Pancreas (tissue), 10 donors: ENCODE measurements at places on chromosomes 13 and 19. TPM values are rescaled to one million over a fixed set of nuclear protein-coding genes. Genes with fewer than 3 reads are reported as not detected.

DNA sequence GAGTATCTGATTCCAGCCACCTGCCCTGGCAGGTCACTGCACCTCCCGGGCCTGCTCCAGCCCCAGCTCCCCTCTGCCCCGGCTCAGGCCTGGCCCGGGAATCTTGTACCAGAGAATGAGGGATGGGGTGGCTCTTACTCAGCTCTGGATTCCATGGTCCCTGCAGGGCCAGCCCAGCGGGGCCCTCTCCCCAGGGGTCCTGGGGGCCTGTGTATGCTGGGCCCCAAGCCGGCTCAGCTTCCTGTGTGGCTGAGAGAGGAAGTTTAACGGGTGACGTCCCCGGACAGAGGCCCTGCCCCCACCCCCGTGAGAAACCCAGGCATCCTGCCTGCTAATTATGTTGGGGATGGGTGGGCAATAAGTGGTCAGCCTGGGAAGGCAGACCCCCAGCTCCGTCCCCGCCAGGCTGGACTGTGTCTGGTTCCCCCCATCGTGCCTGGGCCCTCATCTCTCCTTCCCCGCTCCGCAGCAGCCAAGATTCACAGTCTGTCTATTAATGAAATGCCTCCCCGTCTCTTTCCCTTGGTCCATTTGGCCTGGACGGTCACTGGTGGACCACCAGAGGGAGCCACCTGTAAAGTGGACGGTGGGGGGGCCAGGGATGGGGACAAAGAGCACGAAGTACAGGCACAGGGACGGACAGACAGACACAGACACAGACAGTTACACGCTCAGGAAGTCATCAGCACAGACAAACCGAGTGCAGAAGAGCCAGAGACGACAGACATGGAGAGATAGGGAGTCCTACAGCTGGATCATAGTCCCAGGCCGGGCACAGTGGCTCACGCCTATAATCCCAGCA lies at the start of gene DENND1C:
DENND1C (minus strand) TSS at position 247 of the 802 bp plus-strand sequence; CDS start at position 155, 92 bp downstream.
- no peaks in the 10 kb centered on the region for H3K27me3 ChIP-seq
- H3K27ac ChIP-seq, result no peak within 1 kb of the TSS
- DNase-seq, result no peak

DNA sequence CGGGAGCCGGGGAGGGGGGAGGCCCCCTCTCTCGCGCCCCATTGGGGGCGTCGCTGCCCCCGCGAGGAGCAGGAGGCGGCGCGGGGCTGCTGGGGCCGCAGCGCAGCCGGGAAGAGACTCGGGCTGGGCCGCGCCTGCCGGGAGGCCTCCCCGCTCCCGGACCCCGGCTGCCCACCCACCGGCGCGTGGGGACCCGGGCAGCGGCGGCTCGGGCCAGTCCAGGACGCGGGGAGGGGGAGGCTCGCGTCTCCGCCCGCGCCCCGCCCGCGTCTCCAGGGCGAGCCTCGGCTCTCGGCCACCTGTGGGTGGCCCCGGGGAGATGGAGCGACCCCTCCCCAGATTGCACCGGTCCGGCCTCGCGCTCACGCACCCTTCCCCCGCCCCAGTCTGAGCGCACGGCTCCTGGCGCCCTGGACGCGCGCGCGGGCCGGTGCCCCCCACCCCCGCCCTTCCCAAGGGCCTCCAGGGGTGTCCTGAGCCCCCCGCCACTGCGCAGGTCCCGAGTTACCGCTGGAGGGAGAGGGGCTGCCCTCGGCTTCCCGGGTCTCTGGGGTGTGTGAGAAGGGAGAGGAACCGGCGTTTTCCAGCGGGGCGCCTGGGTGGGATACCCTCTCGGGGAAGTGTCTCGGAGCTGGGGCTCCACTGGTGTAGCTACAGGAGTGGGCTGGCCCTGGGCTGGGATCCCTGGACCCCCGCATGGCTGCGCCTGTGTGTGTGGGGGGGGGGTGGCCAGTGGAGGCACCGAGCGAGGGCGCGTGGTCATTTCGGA lies 645 bp downstream of the PALM start:
- H3K27me3 ChIP-seq, result no peaks in the 10 kb centered on the region
- H3K4me3 ChIP-seq, result peak overlapping the region; percentile 43
- H3K4me1 ChIP-seq, result no peaks in the 10 kb centered on the region
- no peak overlapping the region for H3K27ac ChIP-seq
- DNase-seq, result no peak
- H3K36me3 ChIP-seq, result no peaks in the 10 kb centered on the region

DNA sequence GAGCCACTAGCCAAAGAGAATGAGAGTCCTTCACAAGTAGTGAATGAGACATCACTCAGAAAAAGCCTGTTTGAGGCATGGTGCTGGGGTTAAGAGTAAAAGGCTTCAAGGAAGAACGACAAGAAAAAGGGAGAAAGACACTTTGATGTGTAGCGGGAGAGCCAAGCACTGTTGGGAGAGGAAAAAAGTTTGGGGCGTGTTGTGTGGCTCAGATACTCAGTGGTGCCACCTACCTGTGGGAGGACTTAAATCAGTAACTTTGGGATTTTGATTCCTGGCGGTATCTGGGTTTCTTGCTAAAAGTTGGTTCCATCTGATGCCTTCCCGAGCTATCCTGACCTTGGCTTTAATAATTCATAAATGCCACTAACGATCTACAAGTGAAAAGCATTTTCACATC lies 12.3 kb downstream of the ELSPBP1 start:
- H3K27me3 ChIP-seq, result no peaks in the 10 kb centered on the region
- H3K4me3 ChIP-seq, result no peak overlapping the region
- no peaks in the 10 kb centered on the region for H3K4me1 ChIP-seq
- H3K36me3 ChIP-seq, result no peaks in the 10 kb centered on the region
- no peak overlapping the region for H3K27ac ChIP-seq
- DNase-seq, result no peak

GRCh38 chr13:25722893-25723292 lies 328.9 kb downstream of the SHISA2 start:
- no peak for DNase-seq
- H3K27ac ChIP-seq, result no peak overlapping the region
- H3K27me3 ChIP-seq, result no peaks in the 10 kb centered on the region
- H3K4me3 ChIP-seq, result no peak overlapping the region
- H3K4me1 ChIP-seq, result no peaks in the 10 kb centered on the region

DNA sequence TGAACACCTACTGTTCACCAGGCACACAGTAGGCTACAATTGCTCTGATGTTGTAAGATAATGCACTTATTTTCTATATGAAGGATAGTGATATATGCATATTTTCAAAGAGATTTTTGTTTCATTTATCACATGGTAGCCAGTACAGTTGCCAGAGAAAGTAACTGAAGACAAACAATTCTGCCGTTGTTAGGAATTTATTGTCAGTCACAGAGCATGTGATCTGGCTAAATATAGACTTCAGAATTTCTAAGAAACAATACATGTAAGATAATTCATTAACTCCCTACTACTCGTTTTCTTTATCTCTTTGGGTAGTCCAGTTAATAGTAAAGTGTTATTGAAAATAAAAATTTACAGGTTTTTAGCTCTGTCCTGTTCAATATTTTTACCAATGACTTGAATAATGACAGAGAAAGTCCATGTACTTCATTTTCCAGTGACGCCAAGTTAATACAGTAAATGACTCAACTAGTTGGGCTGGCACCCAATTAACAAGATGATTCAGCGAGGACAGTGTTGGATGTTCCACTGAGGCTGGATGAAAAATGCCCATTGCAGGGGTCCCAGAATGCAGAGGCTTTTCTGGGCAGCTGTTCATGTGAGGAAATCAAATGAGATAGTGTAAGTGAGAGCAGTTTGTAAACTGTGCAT lies 35.6 kb downstream of the GJA3 start:
- no peak overlapping the region for H3K27ac ChIP-seq
- H3K4me1 ChIP-seq, result no peaks in the 10 kb centered on the region
- no peak overlapping the region for H3K4me3 ChIP-seq
- DNase-seq, result no peak
- H3K36me3 ChIP-seq, result no peaks in the 10 kb centered on the region
- no peaks in the 10 kb centered on the region for H3K27me3 ChIP-seq

- H3K27ac ChIP-seq, result no peak overlapping the region
- H3K27me3 ChIP-seq, result no peaks in the 10 kb centered on the region
- no peak for DNase-seq
- H3K36me3 ChIP-seq, result no peaks in the 10 kb centered on the region
- no peak overlapping the region for H3K4me3 ChIP-seq
- no peaks in the 10 kb centered on the region for H3K4me1 ChIP-seq
Measured at GRCh38 chr19:7961920-7962626, 18.6 kb upstream of the TIMM44 start.

- peak overlapping the region; percentile 83 for H3K4me3 ChIP-seq
- H3K4me1 ChIP-seq, result peaks cover 8% of the 10 kb centered on the region
- H3K27me3 ChIP-seq, result no peaks in the 10 kb centered on the region
Measured at GRCh38 chr13:112690283-112690929, 568 bp downstream of the ATP11A start.

GRCh38 chr13:87384099-87384498 lies 287.1 kb upstream of the SLITRK5 start:
- no peak for DNase-seq
- H3K36me3 ChIP-seq, result no peaks in the 10 kb centered on the region
- no peaks in the 10 kb centered on the region for H3K27me3 ChIP-seq

Gene NECTIN2
- total RNA-seq, result 101 TPM

Gene AMH
- 1.4 TPM for total RNA-seq

Gene OR7A5
- not detected for total RNA-seq

Gene URAD
- not detected for total RNA-seq

Gene ATP8A2
- 0.12 TPM for total RNA-seq
